Left cardiac atrium (tissue), 4 donors: ENCODE measurements at places on chromosomes 5 and 9. TPM values are rescaled to one million over a fixed set of nuclear protein-coding genes. Genes with fewer than 3 reads are reported as not detected.
A peak's percentile ranks its signal among the peaks of the same experiment; 100 is the strongest.

DNA sequence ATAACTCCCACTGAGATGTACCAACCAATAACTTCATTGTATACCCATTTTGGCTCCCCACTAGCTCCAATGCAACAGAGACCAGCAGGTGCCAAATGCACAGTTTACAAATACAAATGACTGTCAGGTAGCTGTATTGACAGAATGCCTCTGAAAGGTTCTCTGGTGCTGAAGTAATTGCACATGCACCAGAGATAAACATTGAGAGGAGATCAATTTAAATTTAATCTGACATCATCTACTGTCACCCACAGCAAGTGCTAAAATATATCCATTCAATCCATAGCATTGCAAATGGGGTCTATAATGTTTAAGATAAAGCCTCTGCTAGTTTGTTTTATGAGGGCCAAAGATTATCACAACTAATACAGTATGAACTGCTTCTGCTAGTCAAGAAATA lies 80.2 kb downstream of the STX17 start:
- DNase-seq = no peak

DNA sequence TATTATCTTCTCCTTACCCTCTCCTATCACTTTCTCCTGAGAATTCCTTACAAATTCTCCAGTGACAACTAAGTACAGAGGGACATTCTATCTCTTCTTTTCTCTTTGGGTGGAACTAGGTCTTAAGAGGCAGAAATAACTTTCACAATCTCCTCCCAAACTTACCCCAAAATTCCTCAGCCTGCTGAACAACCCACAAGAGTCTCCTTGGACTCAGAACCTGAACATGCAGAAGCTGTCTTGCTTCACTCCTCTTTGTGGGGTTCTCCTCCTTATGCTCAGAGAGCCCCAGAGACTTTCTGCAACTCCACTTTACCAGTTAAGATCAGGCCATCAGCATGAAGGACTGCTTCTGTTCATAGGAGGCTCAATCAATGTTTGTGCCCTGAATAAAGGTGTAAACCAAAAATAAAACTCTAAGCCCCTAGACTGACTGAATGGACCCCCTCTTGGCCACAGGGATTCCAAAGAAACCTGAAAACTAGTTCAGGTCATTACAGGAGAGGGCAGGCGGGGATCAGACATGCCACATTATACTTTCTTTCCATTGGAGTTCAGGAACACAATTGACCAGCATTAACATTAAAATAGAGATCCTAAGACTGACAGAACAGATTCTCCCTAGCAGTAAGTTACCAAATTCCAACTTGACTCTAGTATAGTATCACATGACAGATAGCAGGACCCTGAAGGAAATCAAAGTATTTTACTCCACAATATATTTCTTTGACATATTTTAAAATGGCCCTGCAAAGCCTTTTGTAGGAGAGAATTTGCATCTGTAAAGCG lies 179.7 kb upstream of the FBXL17 start:
- DNase-seq = no peak

DNA sequence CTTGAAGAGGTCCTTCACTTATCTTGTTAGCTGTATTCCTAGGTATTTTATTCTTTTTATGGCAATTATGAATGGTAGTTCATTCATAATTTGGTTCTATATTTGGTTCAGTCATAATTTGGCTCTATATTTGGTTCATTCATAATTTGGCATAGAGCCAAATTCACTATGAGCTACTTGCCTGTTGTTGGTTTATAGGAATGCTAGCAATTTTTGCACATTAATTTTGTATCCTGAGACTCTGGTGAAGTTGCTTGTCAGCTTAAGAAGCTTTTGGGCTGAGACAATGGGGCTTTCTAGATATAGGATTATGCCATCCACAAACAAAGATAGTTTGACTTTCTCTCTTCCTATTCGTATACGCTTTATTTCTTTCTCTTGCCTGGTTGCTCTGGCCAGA lies 142.2 kb downstream of the PLCXD3 start:
- DNase-seq = no peak

GRCh38 chr5:65927503-65928321 lies 1.3 kb downstream of the ERBIN start:
- DNase-seq = no peak

GRCh38 chr9:95067897-95068296 lies 249.6 kb downstream of the FANCC start:
- no peak for DNase-seq

TYRP1 gene
- 31.0 TPM for total RNA-seq

DNA sequence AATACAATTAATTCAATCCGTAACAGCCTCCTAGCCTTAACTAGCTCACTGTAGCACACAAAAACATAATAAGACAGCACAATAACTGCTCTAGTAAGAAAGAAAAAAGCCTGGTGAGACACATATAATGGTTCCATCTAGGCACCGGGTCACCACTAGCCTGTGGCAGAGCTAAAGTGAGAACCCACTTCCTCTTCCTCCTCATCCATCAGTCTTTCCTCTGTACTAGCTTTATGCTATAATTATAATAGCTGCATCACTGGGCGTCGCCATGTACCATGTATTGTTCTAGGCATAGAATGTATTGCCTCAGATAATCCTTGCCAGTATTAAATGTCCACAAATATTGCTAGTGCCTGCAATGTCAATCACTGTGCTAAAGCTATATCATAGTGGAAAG lies 23.1 kb downstream of the ADRB2 start:
- DNase-seq = no peak

DNA sequence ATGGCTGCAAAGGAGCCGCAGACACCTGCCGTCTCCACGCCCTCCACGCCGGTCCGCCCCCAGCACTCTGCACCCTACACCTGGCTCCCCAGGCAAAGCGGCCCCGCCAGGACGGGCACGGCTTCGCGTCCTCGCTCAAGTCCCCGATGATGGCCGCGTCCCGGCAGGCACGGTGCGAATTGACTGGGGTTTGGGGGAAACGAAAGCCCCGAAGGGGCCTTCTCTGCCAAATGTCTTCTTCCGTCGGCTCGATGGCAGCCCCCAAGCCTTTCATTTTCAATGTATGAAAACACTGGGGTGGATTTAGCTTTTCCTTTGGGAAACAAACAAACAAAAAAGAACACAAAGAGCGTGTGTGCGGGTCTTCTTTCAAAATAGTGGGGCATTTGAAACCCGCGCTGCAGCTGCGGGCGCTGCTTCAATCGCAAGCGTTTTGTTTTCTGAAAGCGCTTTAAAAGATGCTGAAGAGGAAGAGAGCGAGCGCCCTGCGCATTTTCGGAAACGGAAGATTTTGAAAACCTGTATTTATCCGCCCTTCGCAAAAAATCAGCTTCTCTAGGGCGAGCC lies 160.0 kb downstream of the RMI1 start:
- DNase-seq = no peak

DNA sequence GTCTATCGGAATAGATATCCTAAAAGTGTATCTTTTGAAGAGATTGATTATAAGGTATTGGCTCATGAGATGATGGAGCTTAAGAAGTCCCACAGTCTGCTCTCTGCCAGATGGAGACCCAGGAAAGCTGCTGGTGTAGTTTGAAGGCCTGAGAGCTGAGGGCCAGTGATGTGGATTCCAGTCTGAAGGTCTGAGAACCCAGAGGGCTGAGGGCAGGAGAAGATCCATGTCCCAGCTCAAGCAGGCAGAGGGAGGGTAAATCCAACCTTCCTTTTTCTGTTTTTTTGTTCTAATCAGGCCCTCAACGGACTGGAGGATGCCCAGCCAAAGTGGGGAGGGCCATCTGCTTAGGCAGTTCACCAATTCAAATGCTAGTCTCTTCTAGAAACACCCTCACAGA lies 11.0 kb upstream of the ABL1 start:
- no peak for DNase-seq

DNA sequence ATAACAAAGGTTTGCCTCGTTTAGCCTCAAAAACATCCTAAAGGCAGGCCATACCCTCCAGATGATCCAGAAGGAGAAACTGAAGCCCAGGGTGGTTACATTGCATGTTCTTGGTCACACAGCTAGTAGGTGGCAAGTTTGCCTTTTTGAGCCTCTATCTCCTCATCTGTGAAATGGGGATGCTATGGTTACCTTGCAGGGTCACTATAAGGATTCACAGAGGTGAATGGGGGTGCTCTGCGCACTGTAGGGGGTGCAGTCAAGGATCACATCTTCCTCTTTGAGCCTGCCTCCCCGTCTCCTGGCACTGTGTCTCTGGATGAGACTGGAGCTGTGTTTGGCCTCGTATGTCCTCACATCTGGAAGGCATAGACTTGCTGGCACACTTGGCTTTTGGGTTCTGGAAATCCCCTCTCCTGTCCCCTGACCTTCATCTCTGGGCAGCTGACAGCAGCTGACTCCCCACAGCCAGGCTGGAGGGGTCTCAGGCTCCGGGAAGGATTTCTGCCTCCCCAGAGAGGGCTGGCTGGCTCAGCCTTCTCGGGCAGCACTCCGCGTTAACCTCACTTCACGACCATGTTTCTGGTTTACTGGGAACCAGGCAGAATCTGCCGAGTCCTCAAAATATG lies 167.7 kb downstream of the RGS3 start:
- DNase-seq = no peak

- no peak for DNase-seq
These were observed 3.0 kb downstream of the TLE4 start for GRCh38 chr9:79574781-79575180.

GRCh38 chr5:166671811-166672210 lies 1619.6 kb upstream of the WWC1 start:
- DNase-seq = no peak

- no peak for DNase-seq
These were observed 90.0 kb downstream of the RMI1 start for GRCh38 chr9:84070590-84070989.

- no peak for DNase-seq
These were observed 425.9 kb upstream of the ACO1 start for GRCh38 chr9:31958572-31958971.

DNA sequence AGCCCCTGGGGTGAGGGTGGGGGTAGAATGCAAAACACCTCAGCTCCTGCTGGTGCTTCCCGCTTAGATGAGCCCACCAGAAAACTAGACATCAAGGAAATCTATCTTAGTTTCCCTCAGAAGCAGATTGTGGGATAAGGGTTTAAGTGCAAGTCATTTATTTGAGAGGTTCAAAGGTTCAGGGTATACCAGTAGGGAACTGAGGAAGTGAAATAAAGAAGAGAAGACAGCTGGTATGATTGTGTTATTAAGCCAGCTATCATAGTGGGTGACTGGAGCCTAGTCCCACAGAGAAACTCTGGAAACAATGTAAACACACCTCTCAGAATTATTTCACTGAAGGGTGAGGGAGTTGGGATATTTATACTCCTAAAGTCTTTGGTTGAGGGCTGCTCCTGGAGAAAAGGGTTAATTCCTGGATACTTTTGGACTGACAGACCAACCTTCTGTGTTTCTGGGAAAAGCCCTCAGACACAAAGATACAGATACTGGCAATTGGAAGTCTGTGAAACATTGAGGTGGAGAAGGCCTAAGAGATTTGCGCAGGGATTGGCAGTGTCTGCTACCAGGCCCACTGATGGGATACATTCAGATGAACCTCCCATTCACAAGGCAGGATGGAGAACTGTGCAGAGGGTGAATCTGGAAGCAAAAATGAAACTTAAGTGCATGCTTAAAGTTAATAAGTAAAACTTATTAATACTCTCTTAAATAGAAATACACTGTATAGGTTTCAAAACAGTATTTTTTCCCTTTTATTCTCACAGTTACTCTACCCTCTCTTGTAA lies 6.4 kb upstream of the DCTN4 start:
- no peak for DNase-seq

SERINC5 gene
- total RNA-seq = 14.3 TPM

PCDHGB1 gene
- total RNA-seq = 3.0 TPM

GRCh38 chr9:2872250-2872930 lies 28.5 kb upstream of the PUM3 start:
- no peak for DNase-seq

EQTN gene
- total RNA-seq = not detected

ZNF618 gene
- 4.1 TPM for total RNA-seq

NEUROG1 gene
- not detected for total RNA-seq

LCN10 gene
- 9.3 TPM for total RNA-seq

DNA sequence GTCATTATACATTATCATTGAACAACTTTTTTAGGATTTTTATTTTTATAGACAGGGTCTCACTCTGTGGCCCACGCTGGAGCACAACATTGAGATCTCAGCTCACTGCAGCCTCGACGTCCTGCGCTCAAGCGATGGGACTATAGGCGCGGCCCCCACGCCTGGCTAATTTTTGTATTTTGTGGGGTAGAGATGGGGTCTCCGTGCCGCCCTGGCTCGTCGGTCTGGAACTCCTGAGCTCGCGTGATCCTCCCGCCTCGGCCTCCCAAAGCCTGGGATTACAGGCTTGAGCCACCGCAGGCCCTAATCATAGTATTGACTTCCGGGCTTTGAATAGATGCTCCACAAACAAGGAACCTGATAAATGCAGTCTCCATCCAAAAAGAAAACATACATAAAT lies 1.4 kb upstream of the EDF1 start:
- DNase-seq = peak; percentile 14

- no peak for DNase-seq
These were observed 1.8 kb upstream of the LHX3 start for GRCh38 chr9:136206602-136207275.

PCDHA13 gene
- 0.27 TPM for total RNA-seq

DNA sequence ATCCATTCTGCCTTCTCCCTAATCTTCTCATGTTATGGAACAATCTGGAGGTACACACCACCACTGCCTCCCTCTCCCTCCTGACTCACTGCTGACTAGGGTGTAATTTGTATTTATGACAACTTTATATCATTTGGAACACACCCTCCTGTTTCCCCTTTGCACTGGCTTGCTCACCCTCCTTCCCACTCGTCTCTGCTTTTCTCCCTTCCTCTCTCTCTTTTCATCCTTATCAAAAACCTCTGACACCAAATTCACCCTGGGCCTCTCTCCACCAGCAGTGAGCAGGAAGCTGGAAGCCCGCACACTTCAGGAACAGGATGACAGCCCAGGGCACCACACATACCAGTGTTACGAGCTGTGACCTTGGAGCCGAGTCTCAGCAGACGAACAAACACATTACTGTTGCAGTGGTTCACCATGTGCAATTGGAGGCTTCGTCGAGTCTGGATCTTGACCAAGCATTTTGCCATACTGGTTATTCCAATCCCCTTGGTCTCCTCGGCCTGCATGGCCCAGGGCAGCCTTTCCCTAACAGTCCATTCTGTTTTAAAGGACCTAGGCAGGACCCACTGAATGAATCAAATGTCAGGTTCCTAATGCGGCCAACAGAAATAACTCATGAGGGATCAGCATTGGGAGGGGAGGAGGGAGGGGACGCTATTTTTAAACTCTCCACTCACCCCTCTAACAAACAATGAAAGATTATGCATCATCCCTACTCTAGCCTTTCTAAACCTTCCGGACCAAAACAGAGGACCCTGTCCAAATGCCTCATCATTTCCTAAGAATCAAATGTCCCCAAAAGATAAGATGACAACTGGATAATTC lies 203.9 kb upstream of the RASEF start:
- DNase-seq = peak; percentile 56

GRCh38 chr9:124742940-124743339 lies 28.2 kb downstream of the NR6A1 start:
- DNase-seq = no peak
